ENCODE measurements at places on chromosomes 1 and 21.

- peaks cover 12% of the 10 kb centered on the region for H3K36me3 ChIP-seq
- no peaks in the 10 kb centered on the region for H3K27me3 ChIP-seq
- H3K4me3 ChIP-seq: no peak overlapping the region
- H3K27ac ChIP-seq: no peak overlapping the region
Observed at GRCh38 chr1:66383611-66384010, 150.3 kb upstream of the SGIP1 start.

- no peak overlapping the region for H3K27ac ChIP-seq
- no peaks in the 10 kb centered on the region for H3K4me1 ChIP-seq
- H3K27me3 ChIP-seq: no peaks in the 10 kb centered on the region
- DNase-seq: no peak
- no peaks in the 10 kb centered on the region for H3K36me3 ChIP-seq
Observed at GRCh38 chr21:40284409-40284808, 417.2 kb downstream of the PCP4 start.

DNA sequence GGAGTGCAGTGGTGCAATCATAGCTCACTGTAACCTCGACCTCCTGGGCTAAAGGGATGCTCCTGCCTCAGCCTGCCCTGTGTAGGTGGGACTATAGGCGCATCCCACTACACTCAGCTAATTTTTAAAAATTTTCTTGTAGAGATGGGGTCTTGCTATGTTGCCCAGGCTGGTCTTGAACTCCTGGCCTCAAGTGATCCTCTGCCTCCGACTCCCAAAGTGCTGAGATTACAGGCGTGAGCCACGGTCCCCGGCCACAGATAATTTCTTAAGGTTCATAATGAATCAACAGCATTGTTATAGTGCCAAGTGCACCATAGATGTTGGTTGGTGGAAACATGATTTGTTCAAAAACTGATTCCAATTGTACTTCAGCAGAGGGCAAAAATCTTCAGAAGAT is 42.2 kb upstream of the CNN3 start:
- H3K36me3 ChIP-seq: no peaks in the 10 kb centered on the region
- no peak overlapping the region for H3K4me3 ChIP-seq
- no peak for DNase-seq
- no peak overlapping the region for H3K27ac ChIP-seq
- no peaks in the 10 kb centered on the region for H3K27me3 ChIP-seq

- peaks cover 19% of the 10 kb centered on the region for H3K36me3 ChIP-seq
- H3K27me3 ChIP-seq: no peaks in the 10 kb centered on the region
- peak; percentile 61 for DNase-seq
- H3K4me3 ChIP-seq: no peak overlapping the region
Observed at GRCh38 chr1:202135221-202135721, 9.3 kb downstream of the ARL8A start.

DNA sequence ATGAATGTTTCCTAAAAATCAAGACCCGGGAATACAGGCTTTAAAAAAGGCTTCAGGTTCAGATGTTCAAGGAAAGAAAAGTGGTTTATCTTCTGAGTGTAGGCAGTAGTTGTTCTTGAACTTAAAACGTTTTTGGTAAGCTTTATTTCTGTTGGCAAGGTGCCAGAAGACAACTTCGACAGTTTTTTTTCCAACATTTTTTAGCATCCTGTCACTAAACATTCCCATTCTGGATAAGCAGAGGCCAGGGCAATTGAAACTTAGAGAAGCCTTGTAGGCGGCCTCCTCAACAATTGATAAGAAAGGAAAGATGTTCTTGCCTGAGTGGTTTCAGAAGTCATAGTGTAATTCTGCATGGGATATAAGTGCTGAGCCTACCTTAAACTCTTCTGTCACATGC is 66.7 kb downstream of the PATJ start:
- no peak overlapping the region for H3K27ac ChIP-seq
- H3K27me3 ChIP-seq: no peaks in the 10 kb centered on the region

DNA sequence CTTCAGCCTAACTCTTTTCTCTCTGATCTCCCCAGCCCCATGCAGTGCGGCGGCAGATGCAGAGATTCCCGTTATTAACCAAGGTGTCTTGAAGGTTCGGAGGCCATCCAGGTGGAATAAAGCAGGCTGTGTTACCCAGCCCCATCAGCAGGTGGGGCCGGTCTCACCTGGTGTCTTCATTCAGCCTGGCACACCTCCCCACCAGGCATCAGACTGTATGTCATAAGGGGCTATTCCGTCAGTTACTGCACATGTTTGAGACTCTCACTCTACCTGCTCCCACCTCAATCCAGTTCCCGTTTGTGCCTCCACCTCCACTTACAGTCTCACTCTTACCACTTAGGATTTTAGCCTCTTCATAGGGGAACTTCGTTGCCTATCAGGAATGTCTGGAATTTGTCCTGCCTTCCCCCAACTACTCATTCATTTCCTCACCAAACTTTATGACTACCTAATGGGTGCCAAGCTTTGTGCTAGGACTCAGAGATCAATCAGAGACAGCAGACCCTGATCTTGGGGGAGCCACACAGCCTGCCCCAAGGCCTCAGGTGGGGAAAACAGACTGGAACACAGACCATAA is 170.2 kb downstream of the PLPP3 start:
- H3K4me1 ChIP-seq: no peaks in the 10 kb centered on the region
- no peak overlapping the region for H3K4me3 ChIP-seq
- H3K27me3 ChIP-seq: no peaks in the 10 kb centered on the region
- no peak for DNase-seq

- H3K27ac ChIP-seq: no peak overlapping the region
- H3K27me3 ChIP-seq: peaks cover 17% of the 10 kb centered on the region
- DNase-seq: no peak
- no peaks in the 10 kb centered on the region for H3K4me1 ChIP-seq
- no peaks in the 10 kb centered on the region for H3K36me3 ChIP-seq
Observed at GRCh38 chr1:30512914-30513265, 210.5 kb downstream of the MATN1 start.

GRCh38 chr1:90561103-90561783 is 155.9 kb downstream of the BARHL2 start:
- peaks cover 2% of the 10 kb centered on the region for H3K4me1 ChIP-seq
- H3K27me3 ChIP-seq: peaks cover 7% of the 10 kb centered on the region
- no peak overlapping the region for H3K27ac ChIP-seq
- DNase-seq: no peak
- H3K4me3 ChIP-seq: no peak overlapping the region

DNA sequence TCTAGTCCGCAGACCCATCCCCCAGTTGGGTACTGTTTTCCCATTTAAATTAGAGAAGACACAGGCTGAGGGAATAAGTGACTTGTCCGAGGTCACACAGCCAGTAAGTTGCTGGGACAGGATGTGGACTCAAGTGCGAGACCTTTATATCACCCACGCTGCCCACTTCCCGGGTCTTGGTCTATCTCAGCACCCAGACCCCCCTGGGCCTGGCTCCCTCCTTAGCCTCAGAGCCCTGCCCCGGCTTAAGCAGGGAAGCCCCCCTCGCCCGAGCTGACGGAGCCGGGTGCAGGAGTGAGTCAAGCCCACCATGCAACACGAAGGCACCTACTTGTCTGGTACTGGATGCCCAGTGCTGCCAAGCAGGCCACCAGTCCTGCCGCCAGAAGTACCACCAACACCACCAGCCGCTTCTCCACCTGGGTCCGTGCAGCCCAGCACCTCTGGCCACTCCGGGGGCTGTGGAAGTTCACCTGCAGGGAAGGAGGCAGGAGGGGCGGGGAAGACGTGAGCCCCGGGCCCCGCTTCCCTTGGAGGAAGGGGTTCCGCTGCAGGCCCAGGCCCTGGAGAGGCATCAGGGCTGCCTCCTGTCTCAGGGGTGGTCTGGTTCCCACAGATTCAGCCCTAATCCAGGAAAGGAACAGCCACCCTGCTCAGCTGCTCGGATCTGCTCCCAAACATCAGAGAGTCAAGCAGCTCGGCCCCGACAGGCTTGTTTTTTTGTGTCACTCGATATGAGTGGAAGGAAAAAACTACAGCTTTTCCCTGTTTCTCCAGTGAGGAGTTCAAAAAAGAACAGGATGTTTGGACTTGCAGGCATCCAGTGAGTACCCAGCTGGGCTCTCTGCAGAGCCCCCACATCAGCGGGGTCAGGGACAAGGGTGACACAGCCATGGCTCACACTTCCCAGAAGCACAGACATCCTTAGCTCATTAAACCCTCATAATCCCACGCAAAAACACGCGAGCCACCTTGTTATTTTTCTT is 11.1 kb downstream of the ECE1 start:
- peaks cover 44% of the 10 kb centered on the region for H3K36me3 ChIP-seq
- H3K27me3 ChIP-seq: no peaks in the 10 kb centered on the region
- peak overlapping the region; percentile 64 for H3K4me3 ChIP-seq
- no peak for DNase-seq
- H3K27ac ChIP-seq: peak overlapping the region; percentile 92

GRCh38 chr1:221856228-221857093 is 114.6 kb upstream of the DUSP10 start:
- H3K27me3 ChIP-seq: no peaks in the 10 kb centered on the region
- no peaks in the 10 kb centered on the region for H3K36me3 ChIP-seq
- no peak overlapping the region for H3K4me3 ChIP-seq

DNA sequence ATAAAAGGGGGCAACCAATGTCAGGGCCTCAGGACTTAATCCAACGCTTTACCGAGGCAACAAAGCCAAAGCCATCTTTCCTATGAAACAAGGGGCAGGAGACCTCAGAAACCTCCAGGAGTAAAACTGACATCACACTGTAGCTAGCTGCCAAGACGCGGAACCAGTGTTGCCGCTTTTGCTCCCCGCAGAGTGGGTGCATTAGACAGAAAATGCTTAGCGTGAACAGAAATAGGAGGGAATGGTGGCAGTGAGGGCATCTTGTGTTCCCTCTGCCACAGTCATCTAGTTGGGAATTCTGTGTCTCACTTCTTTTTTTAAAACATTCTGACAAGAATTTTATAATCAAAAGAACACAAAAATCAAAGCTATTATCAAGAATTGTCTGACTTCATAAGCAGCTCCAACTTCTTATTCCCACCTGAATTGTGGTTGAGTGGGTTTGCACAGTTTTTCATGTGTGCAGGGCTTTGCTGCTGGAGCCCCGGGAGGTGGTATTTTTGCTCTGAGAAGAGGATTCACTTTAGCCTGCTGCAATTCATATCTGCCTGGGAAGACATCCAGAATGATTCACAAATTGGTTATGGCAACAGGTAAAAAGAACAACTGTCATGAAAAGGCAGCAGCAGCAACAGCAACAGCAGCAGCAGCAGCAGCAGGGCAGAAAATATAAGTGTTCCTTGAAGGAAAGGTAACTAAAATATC is 82.2 kb upstream of the DIRAS3 start:
- H3K36me3 ChIP-seq: no peaks in the 10 kb centered on the region
- no peak overlapping the region for H3K4me3 ChIP-seq
- H3K4me1 ChIP-seq: no peaks in the 10 kb centered on the region
- no peaks in the 10 kb centered on the region for H3K27me3 ChIP-seq
- DNase-seq: no peak

- no peak for DNase-seq
- H3K27ac ChIP-seq: peak overlapping the region; percentile 99
- peak overlapping the region; percentile 97 for H3K4me3 ChIP-seq
Observed at GRCh38 chr1:145995964-145996432, 381 bp downstream of the TXNIP start.

DNA sequence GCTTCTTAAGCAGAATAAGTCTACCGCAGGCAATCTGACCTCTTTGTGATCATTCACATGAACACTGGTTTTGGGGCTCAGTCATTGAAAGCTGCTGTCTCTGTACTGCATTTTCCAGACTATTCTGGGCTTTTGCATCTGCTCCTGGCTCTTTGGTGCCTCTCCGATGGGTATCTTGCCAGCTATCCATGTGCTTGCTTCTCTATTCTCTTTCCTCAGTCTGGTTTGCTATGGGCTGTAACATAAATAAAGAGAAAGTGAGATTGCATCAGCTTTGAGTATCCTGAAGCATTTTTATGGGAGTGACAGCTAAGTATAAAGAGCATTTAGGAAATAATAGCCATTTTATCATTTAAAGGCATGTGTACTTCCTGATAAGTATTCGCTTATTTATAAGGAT is 70.7 kb downstream of the C1orf21 start:
- H3K36me3 ChIP-seq: no peaks in the 10 kb centered on the region
- no peaks in the 10 kb centered on the region for H3K27me3 ChIP-seq
- H3K4me1 ChIP-seq: no peaks in the 10 kb centered on the region
